NCI-H1930 (cell line): ENCODE measurements at places on chromosomes 4 and X.

GRCh38 chrX:154721155-154721554 lies 29.7 kb downstream of the GAB3 start:
- DNase-seq, result no peak

DNA sequence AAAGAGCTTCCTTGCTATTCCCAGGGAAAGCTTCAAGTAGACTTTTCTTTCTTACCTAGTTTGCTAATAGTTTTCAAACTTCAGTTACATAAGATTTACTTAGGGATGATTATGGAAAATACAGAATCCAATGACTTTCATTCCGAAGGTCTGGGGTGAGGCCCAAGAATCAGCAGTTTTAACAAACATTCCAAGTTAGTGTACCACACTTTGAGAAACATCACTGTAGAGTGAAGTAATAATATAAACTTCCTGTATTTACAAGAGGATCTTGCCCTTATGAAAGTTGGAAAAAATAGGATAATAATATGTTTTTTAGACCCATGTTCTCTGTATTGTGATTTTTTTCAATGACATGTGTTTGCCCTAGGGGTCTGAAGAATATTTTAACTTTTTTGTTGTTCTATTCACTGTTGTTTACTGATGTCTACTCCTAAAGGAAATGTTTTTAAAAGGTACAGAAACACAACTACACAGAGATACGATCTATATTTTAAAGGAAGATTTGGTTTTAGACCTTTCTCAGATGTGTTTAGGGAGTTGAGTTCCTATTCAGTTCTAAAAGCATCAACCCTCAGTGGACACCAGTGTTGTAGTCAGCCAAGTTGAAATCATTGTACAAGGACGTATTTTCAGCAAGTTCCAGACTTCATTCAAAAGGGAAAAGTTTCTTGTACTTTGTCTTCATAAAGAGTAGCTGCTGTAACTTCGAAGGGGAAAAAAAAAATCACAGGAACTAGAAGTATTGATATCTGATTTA lies 295.8 kb upstream of the SLC7A11 start:
- no peak for DNase-seq

DNA sequence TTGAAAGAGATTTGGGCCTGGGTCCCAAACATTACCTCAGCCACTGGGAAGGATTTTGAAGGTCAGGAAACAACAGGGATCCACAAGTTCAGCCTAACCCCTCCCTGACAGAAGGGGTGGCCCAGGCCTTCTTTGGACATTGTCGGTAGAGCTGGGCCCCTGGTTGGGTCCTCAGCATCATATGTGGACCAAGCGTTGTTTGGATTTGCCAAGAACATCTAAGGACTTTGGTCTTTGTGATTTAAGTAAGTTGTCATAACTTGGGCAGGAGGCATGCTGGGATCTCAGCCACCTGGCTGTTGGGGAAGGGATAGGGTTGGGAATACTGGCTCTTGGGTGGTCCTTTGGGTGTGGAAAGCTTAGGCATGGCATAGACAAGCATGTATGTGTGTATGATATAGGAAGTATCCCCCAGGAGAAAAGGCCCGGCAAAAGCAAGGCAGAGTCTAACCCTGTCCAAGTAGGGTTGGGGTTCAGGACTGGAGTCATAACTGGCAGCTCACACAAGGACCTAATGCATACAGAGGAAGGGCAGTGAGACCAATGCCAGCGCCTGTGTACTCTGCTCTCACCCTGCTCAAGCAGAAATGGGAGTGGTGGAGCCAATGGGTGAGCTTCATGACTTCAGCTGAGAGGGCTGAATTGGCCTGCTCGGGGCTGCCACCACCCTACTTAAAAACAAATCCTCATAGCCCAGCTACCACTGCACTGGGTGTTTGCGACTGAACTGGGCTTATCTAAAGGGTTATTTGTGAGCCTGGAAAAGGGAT lies 102.8 kb downstream of the RTL5 start:
- no peak for DNase-seq

GRCh38 chr4:84681486-84682274 lies 98.8 kb downstream of the CDS1 start:
- DNase-seq, result no peak

GRCh38 chr4:36004204-36004851 lies 240.0 kb downstream of the ARAP2 start:
- no peak for DNase-seq

- DNase-seq, result no peak
Observed at GRCh38 chrX:150773634-150774033, 80.4 kb downstream of the MTMR1 start.

DNA sequence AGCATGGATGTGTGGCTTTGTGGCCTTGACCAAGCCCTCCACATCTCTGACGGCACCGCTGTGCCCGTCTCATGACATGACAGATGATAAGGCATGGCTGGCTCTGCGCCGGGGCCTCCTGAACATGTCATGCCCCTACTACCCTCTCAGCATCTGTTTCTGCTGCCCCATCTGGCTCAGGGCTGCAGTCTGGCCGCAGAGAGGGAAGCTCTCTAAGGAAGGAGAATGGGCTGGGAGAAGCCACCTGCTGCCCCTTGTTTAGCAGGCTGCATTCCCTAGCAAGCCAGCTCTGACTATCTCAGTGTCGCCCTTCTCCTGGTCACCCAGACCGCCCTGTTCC lies 7.2 kb downstream of the ZNF185 start:
- DNase-seq, result no peak

- DNase-seq, result no peak
Observed at GRCh38 chr4:1513936-1514483, 107.8 kb upstream of the NKX1-1 start.

GRCh38 chr4:25575611-25576010 lies 80.0 kb upstream of the SLC34A2 start:
- no peak for DNase-seq

DNA sequence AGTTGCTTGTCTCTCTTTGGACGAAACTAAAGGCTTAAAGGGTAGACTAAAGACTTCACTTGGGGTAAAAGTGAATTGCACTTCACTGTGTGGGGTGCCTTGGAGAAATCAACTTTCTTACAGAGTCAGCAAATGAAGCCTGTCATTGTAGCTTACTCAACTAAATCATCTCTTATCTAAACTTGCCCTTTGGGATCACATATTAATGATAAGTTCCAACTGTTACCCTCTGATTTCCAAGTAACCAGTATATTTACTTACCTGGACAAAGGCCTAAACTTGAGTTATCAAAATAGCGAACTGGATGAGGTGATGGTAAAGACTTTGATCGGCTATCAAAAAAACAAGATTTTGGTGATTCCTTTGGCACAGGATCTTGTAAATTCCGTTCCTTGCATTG lies 8.9 kb upstream of the BDH2 start:
- no peak for DNase-seq

DNA sequence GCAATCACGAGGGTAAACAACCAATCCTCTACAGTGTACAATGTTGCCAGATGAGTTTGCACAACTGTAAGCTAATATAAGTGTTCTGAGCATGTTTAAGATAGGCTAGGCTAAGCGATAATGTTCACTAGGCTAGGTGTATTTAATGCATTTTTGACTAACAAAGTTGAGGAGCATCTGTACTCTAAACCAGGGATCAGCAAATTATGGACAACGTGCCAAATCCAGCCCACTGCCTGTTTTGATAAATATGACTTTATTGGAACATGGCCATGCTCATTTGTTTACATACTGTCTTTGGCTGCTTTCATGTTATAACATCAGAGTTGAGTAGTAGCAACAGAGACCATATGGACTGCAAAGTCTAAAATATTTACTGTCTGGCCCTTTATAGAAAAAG lies 46.3 kb upstream of the ARHGEF6 start:
- DNase-seq, result no peak

GRCh38 chr4:15339737-15340136 lies 88.1 kb upstream of the C1QTNF7 start:
- no peak for DNase-seq

GRCh38 chrX:97446298-97446882 lies 562.7 kb downstream of the RPA4 start:
- DNase-seq, result no peak

DNA sequence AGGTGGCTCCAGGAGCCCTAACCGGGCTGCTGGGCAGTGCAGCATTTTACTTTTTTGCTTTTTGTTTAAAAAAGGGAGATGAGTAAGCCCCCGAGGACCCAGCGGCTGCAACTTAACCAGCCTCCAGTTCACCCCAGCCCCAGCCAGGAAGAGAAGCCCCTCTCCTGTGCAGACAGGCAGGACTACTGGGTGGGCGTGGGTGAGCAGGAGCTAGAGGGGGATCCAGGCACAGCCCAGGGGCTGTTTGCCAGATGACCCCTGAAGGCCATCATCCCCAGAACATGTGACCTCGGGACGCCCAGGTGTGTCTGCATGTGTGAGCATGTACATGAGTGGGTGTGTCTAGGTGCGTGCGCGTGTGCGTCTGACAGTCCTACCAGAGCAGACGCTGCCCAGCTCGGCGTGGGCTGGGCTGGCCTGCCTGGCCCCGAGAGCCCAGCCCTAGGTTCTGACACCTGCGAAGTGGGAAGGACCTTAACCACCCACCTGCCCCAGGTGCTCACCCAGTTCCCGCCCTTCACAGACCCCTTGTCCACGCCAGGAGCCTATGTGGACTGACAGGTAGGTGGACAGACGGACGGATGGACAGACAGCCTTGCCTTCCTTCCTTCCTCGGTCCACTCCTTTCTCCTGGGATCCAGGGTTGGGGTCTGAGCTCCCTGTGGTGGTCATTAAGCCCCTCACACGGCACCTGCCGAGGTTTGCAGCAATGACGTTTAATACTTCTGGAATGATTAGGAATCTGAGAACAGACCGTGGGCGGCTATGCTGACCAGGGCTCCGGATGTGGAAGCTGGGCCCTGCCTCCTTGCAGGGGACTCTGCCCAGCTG lies 7.8 kb upstream of the HAUS3 start:
- no peak for DNase-seq

DNA sequence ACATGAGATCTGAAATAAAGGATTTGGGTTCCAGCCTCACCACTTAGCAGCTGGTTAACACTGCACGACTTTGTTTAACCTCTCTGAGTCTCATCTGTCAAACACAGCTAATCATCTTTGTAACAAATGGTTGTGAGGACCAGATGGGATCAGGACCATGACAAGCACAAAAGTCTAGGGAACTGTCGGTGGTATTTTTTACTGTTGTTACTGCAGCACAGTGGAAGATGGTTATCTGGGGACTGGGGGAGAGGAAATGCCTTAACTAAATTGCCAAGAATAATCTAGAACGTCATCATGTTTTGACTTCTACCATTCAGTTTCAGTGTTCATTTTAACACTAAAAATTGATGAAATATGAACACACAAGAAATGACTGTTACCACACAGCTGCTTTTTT lies 99.5 kb downstream of the ADGRA3 start:
- no peak for DNase-seq

DNA sequence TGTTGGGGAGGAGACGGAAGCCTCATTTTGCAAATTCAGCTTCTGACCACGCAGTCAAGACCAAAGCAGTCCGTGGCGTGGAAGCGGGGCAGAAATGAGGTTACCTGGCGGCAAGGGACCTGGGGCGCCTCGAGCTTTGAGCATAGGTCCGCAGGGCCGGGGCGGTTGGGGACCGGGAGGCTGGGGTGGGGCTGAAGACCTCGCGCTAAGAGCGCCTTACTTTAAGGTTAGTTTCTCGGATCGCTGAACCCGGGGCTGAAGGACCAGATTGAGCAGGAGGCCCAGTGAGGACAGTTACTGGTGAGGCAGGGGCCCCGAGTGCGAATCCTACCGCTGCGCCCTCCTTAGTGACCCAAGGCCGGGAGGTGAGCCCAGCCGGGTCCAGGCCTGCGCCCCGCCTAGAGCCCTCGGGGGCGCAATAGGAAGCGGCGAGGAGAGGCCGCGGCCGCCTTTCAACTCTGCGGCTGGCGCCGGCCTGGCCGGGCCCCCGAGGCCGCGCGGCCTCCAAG lies 7.5 kb downstream of the MSX1 start:
- DNase-seq, result no peak

DNA sequence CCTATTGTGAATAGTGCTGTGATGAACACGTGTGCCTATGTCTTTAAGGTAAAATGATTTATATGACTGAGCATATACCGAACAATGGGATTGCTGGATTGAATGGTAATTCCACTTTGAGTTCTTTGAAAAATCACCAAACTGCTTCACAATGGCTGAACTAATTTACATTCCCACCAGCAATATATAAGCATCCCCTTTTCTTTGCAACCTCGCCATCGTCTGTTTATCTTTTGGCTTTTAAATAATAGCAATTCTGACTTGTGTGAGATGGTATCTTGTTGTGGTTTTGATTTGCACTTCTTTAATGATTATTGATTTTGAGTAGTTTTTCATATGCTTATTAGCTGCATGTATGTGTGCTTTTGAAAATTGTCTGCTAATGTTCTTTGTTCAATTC lies 31.8 kb upstream of the UGT2A1 start:
- DNase-seq, result peak; percentile 48

GRCh38 chrX:1394731-1395501 lies 3.0 kb upstream of the SLC25A6 start:
- DNase-seq, result no peak

DNA sequence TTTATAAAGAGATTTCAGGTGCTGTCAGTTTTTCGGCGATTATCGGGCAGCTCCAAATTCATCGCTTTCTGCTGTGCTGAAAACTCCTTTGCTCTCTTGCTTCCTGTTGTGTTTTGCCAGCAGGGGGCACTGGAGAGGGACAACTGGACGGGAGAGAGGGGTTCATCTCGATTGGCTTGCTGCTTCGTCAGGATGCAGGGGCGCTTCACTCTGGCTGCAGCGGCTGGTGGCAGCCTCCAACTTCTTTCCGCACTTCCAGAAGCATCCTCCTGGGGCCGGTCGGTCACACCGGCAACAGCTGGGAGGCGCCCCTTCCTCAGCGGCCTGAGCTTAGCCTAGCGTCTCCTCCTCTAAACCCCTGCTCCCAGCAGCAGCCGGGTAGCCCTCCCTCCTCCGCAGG lies 29.5 kb downstream of the MSL3 start:
- DNase-seq, result no peak

DNA sequence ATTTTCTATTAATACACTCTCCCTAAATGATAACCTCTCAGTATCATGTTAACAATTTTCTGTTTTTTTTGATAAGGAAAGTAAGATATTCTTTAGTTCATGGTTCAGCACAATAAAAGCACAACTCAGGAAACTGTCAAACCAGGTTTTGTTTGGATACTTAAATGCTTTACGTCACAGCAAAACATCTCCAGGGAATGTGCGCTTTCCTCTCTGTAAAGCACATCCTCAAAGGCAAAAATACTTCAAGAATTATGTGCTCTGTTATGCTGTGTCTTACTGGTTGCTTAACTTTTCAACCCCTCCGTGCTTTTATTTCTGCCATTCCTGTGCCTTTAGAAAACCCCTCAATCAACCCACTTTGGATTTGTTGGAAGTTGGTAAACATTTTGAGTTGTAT lies 27.8 kb downstream of the SNX25 start:
- no peak for DNase-seq

DNA sequence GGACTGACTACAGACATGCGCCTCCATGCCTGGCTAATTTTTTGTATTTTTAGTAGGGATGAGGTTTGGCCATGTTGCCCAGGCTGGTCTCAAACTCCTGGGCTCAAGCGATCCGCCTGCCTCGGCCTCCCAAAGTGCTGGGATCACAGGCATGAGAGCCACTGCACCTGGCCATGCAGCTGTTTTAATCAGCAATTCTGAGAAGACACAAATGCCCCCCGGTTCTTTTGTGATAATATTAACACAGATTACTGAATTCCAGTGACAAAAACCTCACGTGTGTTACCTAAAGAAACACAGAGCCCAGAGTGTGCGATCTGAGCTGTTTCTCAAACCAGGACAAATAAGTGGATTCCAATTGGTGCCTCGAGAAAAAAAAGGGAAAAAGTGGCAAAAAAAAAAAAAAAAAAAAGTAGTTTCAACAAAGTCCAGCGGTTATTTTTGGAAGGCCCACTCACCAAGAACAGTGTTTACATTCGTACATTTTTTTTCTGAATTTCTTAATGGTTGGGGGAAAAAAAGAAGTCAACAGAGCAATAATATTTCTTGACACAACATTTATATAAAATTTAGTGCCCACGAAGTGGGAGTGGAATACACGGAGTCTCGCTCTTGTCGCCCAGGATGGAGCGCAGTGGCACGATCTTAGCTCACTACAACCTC lies 17.2 kb downstream of the DHRSX start:
- no peak for DNase-seq
